Progenitor cell of endocrine pancreas (in vitro differentiated cells): ENCODE measurements at places on chromosomes 1 and 21.

DNA sequence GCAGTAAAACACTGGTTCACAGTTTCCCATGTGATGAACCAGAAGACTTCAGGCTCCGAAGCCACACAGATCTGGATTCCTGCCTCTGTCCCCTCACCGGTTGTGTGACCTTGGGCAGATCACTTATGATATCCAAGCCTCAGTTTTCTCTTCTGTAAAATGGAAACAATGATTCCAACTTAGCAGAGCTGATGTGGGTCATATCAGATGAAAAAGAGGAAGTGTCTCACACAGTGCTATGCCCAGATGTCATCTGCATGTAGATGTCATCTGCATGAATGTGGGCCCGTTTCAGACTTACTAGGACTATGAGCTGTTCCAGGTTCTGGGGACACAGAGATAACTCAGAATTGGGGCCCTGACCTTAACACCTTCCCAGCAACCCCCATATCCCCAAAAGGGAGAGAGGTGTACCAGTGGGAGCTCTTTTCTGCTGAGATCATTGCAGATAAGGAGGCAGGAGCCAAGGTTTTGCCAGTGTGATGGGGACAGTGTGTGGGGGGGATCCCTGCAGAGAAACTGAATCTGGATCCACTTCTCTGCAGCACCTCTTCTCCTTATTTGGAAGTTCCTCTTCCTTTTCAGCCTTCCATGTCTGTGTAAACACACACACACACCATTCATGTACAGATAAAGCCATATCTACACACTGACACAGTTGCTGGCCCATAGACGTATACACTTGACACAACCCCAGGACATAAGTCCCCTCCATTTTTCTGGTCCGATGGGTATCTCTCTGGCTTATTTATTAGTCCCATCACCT is 5.0 kb upstream of the ADGRB2 start:
- DNase-seq: no peak

GRCh38 chr1:3069491-3070308 is 697 bp downstream of the PRDM16 start:
- DNase-seq: peak; percentile 56

- DNase-seq: no peak
Measured at GRCh38 chr1:66938613-66939012, 13.8 kb downstream of the MIER1 start.

- no peak for DNase-seq
Measured at GRCh38 chr1:55233145-55233777, 18.1 kb upstream of the USP24 start.

DNA sequence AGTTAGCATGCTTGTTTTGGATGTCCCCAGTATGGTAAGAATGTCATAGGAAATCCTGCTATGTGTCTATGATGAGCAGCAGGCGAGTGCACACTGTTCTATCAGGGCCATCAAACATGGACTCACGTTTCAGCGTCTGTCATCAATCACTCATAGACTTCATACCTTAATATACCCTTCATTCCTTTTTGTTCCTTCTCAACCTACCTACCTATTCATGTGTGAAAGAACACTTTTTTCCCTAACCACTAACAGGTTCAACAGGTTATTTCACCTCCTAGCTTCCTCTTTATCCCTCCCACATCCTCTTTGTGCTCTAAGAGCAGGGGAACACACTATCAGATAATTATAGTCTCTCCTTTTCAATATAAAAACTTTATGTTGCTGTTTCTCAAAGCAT is 300.6 kb downstream of the TM2D1 start:
- DNase-seq: no peak

- no peak for DNase-seq
Measured at GRCh38 chr1:53061859-53062707, at the start of gene PODN. TSS of gene PODN (plus strand) at chr1:53062213. CDS start at chr1:53069856, 7,643 bp downstream.

DNA sequence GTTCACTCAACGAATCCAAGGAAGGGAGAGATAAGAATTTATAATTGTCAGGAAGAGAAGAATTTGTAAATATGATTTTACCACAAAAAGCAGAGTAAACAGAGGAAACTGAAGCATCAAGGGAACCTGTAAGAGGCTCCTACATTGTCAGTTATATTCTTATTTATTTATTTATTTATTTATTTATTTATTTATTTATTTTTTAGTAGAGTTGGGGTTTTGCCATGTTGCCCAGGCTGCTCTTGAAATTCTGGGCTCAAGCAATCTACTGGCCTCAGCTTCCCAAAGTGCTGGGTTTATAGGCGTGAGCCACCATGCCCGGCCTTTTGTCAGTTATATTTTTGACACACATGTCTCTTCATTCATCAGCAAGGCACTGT is 47.1 kb downstream of the FCRL3 start:
- DNase-seq: no peak

DNA sequence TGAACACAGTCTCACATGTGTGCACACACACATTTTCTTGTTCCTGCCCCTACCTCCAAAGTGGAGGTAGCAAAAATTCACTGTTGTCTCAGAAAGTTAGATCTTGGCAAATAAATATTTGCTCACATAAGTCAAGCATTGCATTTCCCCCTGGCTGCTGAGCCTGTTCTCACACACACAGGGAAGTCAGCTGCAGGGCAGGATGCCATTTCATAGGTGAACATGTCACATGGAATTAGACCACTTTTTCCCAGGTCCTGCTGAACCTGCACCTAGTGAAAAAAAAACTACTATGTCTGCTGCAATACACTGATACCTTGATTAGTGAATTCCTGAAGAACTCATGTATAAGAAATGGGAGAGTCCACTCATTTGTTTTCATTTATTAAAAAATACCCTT is 5.3 kb upstream of the CD55 start:
- DNase-seq: no peak

GRCh38 chr1:87204441-87204840 is 124.2 kb upstream of the LMO4 start:
- DNase-seq: no peak

GRCh38 chr1:147076442-147076841 is 95.8 kb downstream of the PRKAB2 start:
- DNase-seq: no peak

DNA sequence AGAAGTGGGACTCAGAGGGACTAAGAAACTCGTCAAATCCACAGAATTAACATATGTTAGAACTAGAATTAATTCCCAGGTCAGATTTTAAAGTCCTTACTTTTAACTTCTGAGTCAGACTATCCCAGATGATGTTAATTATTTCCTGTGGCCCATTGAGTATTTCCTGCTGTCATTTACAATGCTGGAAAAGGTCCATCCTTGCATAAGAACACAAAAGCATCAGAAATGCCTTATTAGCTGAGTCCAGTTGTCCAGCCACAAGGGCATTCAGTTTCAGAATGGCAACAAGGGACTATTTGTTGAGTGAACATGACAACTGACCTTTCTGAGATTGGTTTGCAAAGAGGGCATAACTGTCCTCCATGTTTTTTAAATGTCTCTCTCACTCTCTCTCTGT is 16.5 kb upstream of the HIVEP3 start:
- DNase-seq: no peak
